Fibroblast of skin of right quadriceps (primary cell): ENCODE measurements at places on chromosomes 6 and 20.
A peak's percentile ranks its signal among the peaks of the same experiment; 100 is the strongest.

- no peak for DNase-seq
These were observed 47.7 kb downstream of the UBE2V1 start for GRCh38 chr20:50065325-50065615.

- DNase-seq, result no peak
These were observed 417.3 kb downstream of the LMBRD1 start for GRCh38 chr6:69379518-69379917.

DNA sequence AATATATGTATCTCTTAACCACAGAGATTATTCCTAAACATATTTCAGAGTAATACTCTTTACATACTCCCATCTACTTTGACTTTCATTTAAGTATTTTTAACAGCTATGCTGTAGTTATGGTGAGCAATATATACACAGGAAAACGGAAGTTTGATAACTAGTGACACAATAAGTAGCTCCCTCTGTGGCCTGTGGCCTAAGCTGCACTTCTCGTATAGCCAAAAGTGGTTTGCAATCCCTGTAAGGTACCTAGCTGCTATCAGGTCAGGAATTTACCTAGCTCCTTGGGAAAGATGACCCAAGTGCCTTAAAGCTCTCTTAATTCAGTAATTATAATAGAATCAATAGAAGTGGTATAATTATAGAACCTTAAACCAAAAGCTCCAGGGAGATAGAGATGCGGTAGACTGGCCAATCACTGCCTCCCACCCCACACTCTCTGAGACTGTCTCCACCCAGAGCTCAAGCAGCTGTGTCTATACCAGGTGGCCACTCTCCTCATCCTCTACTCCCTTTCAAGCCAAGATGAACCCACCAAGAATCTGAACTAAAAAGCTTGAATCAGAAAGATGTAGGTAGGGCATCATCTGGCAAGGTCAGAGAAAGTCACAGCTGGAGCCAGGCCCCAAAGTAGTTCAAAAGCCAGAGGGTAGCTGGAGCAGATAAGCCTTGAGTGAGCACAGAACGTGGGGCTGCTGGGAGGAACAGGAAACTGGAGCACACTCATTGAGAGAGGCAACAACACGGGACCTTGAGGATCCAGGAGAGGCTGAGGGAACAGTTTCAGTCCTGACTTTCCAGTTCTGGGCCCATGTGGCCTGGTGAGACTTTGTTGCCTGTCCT, 84.9 kb upstream of the ASF1A start:
- no peak for DNase-seq

DNA sequence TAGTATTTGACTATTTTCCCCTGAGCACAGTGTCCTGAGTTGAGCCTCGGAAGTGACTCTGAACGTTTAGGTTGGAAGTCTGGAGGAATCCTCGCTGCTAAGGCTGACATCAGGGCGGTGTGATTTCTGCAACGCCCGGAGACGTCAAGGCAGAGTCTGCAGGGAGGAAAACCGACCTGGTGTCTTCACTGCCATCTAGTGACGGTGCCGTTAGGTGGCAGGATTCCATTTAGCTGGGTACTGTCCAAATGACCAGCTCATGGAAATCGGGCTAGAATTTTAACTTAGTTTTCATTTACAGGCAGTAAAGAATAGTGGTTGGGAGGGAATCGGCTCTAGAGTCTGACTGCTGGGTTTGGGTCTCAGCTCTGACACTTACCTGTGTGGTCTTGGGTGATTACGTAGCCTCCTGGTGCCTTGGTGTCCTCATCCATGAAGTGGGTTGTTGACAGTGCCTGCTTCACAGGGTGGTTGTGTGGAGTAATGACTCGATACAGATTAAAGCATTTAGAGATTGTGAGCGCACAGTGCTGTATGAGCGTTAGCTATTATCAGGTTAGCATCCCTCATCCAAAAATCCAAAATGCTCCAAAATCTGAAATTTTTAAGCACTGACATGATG, 35.0 kb downstream of the FOXF2 start:
- DNase-seq, result peak; percentile 50

GRCh38 chr20:24970030-24970553, 21.0 kb downstream of the CST7 start:
- no peak for DNase-seq

- DNase-seq, result peak; percentile 83
These were observed 123.7 kb upstream of the BTN3A2 start for GRCh38 chr6:26241033-26241895.

GRCh38 chr20:48035961-48036731, 250.9 kb upstream of the SULF2 start:
- no peak for DNase-seq

DNA sequence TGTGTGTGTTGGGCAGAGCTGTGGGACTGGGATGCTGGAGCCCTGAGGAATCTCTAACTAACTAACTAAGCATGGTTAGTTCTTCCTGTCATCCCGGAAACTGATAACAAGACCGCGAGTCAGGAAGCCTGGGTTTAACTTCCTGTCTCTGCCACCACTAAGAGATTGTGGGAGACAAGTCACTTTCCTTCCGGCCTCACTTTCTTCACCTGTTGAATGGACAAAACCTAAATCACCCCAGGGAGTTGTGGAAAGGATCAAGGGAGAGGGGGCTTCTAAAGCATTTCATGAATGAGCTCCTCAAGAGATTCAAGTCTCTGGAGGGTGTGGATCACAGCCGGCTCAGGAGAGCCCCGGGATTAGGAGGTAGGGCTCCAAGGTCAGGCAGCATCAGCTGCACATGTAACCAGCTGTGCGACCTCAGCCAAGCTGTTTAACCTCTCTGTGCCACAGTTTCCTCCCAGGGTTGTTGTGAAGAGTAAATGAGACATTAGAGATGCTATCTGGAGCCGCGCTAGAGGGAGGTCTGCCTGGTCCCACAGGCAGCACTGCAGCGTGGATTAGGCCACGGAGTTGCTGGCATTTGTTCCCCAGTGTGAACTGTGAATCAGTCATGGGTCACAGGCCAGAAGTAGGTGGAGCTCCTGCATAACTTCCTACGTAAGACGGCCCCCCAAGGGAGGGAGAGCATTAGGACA, 105.1 kb downstream of the TOX2 start:
- no peak for DNase-seq

DNA sequence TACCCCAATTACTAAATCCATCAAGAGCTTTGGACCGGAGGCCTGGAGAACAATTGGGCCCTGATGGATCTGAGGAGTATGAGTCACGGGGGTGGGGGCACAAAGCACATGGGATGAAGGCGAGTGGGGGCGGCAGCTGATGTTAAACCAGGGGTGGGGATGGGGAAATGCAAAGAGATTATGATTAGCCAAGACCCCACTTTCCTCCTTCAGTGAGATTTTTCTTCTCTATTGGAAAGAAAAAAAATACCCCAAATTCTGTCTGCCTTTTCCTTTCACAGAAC, 57.9 kb downstream of the ARHGAP40 start:
- no peak for DNase-seq

- DNase-seq, result peak; percentile 97
These were observed 138.7 kb upstream of the SASH1 start for GRCh38 chr6:148203970-148204369.

DNA sequence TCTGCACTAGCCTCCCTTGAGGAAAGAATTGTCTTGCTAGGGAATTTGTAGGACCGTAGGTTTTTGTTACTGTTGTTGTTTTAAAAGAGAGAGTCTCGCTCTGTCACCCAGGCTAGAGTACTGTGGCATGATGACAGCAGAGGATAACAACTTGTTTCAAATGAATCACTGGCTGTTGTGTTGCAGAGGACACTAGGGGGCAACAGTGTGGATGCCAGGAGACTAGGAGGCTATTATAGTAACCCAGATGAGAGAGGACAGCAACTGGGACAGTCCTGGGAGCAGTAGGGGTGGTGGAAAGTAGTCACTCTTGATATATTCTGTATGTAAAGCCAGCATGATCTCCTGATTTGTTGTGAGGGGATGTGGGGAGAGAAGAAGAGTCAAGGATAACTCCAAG, 41.8 kb upstream of the LAMA4 start:
- DNase-seq, result peak; percentile 56

DNA sequence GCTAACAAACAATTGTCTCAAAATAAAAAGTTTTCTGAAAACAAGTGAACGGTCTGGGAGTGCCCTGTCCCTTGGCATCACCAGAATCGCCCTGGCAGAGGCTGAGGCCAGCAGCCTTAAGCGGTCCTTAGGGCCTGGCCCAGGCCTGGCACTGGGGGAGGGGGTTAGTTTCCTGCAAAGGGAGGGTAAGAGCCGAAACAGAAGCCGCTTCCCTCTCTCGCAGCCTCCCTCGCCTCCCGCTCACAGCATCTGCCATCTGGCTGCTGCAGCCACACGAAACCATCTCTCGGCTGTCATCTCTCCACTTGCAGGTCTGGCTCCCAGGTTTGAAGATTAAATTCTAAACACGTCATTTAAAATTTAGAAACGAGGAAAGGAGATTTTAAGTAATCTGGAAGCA, 31.5 kb downstream of the PMEPA1 start:
- no peak for DNase-seq

DNA sequence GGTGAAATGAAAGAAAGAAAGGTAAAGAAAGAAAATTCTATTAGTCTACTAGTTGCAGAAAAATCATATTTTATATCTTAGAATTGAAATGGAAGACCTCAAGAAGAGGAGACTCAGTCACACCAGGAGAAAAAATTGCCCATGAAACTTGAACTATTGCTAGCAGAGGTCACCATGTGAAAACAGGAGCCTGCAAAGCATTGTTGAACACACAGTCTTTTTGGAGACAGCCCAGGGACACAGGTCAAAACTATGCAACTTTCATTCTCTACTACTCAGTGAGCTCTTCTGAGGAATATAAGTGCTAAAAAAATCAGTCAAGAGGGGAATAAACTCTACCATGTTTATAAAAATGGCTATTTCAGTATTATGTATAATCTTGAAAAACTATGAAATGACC, 89.8 kb upstream of the TENT5A start:
- DNase-seq, result no peak

DNA sequence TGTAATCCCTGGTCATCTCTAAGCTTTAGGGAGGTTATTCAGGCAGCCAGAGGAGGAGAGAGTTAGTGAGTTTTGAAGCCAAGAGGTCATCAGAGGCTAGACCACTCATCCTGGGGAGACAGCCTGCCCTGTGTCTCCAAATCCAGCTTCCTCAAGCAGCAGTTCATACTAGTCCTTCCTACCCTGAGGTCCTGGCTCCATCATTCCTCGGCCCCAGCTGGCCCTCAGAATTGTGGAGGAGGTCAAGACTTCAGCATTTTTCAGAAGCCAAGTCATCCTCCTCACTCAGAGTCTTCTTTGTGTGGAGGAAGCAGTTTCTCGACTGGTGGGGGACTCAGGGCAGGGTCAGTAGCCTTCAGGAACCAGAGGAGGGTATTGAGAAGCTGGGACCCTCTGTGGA, 12.4 kb upstream of the KIAA1755 start:
- DNase-seq, result peak; percentile 35

- DNase-seq, result peak; percentile 28
These were observed 30.8 kb downstream of the AGPAT4 start for GRCh38 chr6:161242779-161243693.

GRCh38 chr6:132974122-132974521, 159.8 kb downstream of the RPS12 start:
- DNase-seq, result no peak

GRCh38 chr20:49405062-49405683, 77.3 kb downstream of the KCNB1 start:
- no peak for DNase-seq

GRCh38 chr20:41989039-41989679, 371.0 kb upstream of the CHD6 start:
- DNase-seq, result no peak

DNA sequence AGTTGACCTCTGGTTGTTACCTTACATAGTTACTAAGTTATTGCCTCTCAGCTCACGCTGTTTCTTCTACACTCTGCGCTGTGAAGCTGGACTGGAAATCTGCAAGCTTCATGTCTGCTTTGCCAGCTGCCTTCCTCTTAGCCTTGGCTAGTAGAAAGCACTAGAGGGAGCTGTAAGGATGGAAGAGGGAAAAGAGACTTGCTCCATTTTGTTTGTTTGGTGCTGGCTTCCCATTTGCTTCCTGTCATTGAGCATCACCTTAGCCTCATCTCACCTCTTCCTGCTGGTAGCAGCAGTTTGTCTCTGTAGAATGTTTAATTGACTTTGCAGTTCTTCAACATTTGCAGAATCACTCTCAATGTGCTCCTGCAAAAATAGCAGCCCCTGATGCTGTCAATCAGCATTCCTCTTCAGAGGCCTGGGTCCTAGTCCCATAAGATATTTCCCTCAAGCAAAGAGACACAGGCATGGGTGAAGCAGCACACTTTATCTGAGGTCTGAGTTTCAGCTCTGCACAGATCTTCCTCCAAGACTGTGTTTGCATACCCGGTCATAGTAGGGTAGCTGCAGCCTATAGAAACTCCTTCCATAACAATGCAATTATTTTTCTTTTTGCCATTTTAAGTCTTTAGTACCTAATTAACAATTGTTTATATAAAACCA, 302.2 kb upstream of the EPHA7 start:
- peak; percentile 7 for DNase-seq

DNA sequence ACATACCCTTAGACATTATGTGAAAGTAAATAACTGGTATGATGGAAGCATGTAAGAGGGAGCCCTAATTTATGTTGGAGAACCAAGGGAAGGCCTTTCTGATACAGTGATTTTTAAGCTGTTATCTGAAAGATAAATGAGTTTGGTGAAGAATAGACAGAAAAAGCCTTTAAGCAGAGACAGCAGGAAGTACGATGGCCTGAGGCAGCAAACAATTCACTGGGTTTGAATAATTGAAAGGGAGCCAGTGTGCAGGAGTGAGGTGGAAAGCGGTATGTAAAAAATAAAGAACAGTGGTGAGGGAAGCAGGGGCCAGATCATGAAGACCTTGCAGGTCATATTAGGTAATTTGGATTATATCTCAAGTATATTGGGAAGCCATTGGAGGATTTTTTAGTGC, 4.1 kb upstream of the RAB23 start:
- DNase-seq, result no peak

GRCh38 chr6:98657764-98658163, 176.6 kb upstream of the POU3F2 start:
- peak; percentile 53 for DNase-seq

GRCh38 chr20:62321521-62321948, 18.7 kb downstream of the ADRM1 start:
- no peak for DNase-seq

DNA sequence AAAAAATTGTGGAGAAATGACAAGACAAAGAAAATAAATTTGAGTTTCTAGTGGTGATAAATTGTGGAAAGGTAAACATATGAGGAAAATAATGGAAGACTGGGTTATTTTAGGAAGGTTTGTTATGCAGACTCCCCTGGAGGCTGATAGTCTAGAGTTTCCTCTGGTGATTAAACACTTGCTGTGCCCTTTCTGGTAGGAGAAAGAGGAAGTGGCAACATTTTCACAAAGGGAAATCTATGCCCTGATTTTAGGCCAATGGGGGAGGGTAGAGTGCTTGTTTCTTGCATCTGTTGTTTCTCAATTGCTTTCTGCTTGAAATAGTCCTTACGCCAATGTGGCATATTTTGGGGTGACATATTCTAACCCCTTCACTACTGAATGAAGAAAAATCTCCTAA, 129.1 kb upstream of the DOK5 start:
- no peak for DNase-seq

DNA sequence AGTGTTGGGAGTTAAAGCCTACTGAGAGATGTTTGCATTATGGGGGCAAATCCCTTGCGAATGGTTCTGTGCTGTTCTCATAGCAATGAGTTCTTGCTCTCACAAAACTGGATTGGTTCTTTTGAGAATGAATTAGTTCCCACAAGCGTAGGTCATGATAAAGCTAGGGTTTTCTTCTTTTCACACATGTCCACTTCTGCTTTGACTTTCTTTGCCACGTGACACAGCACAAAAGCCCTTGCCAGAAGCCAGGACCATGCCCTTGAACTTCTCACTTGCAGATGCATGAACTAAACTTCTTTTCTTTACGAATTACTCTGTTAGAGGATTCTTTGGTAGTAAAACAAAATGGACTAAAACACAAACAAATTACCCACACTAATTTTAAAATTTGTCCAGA, 922.8 kb downstream of the EPHA7 start:
- no peak for DNase-seq

GRCh38 chr6:132060591-132060990, 109.4 kb upstream of the CCN2 start:
- peak; percentile 89 for DNase-seq
